ENCODE measurements at places on chromosomes 16 and 17.

GRCh38 chr16:86101897-86102157 lies 202.9 kb downstream of the IRF8 start:
- no peak for DNase-seq

DNA sequence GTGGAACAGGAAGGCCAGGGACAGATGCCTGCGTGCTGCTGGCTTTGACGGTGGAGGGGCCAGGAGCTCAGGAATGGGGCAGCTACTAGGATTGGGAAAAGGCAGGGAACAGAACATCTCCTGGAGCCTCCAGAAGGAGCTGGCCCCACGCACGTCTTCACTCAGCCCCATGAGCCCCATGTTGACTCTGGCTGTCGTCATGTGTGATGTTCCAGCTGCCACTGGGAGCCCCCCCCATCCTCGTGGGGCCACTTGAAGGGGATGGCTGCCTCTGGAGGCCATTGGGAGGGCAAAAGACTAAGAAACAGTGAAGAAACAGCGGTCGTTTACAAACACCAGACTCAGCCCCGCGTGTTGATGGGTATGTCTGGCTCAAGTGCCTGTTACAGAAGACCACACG lies 18.5 kb upstream of the APRT start:
- no peak for DNase-seq

DNA sequence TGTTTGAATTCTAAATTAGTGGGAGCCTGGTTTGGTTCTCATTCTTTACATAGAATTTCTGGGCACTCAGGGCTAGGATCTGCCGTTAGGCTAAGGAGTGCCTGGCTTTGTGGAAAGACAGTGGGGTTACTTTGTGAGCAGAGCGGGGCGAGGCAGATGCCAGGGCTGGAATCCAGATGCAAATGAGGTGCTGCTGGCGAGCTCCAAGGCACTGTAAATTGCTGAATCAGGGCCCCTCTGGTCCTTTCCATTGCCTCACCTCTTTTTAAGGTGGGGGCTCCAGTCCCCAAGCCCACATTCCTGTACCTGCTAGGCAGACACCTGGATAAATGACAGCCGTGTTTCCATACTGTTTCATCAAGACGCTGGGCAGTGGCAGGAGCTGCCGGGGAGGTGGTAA lies 33.8 kb downstream of the PIPOX start:
- no peak for DNase-seq

- DNase-seq = no peak
Observed at GRCh38 chr17:59756236-59756818, 48.9 kb downstream of the VMP1 start.

All from HEK293T (cell line).